Neural crest cell (in vitro differentiated cells): ENCODE measurements at places on chromosomes 6 and 20.

GRCh38 chr6:50116797-50117542 lies 67.2 kb upstream of the DEFB112 start:
- no peaks in the 10 kb centered on the region for H3K27me3 ChIP-seq
- H3K4me1 ChIP-seq: peaks cover 21% of the 10 kb centered on the region
- H3K4me3 ChIP-seq: no peak overlapping the region
- H3K27ac ChIP-seq: no peak overlapping the region
- no peaks in the 10 kb centered on the region for H3K36me3 ChIP-seq

- no peaks in the 10 kb centered on the region for H3K36me3 ChIP-seq
- no peaks in the 10 kb centered on the region for H3K4me1 ChIP-seq
Measured at GRCh38 chr6:160667639-160668481, 3.8 kb upstream of the LPA start.

DNA sequence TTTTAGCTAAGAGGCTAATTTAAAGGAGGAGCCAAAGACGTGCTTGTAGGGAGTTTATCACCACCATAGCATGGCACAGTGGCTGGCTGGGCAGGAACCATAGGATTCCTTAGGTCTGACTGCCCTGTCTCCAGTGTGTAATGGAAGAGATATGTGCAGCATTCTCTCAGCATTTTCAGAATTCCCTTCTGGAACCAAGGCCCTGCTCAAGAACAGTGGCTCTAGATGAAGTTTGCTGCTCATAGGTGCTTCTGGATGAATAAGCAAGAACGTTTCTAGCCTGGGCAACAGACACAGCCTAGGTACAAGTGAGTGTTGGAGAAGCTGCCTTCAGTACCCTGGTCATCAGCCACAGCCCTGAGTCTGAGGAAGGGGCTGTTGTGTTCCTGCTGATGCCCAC lies 69.1 kb downstream of the LCA5 start:
- no peaks in the 10 kb centered on the region for H3K27me3 ChIP-seq
- no peak overlapping the region for H3K4me3 ChIP-seq
- H3K27ac ChIP-seq: no peak overlapping the region
- no peak for DNase-seq
- H3K36me3 ChIP-seq: no peaks in the 10 kb centered on the region
- H3K4me1 ChIP-seq: peaks cover 7% of the 10 kb centered on the region

DNA sequence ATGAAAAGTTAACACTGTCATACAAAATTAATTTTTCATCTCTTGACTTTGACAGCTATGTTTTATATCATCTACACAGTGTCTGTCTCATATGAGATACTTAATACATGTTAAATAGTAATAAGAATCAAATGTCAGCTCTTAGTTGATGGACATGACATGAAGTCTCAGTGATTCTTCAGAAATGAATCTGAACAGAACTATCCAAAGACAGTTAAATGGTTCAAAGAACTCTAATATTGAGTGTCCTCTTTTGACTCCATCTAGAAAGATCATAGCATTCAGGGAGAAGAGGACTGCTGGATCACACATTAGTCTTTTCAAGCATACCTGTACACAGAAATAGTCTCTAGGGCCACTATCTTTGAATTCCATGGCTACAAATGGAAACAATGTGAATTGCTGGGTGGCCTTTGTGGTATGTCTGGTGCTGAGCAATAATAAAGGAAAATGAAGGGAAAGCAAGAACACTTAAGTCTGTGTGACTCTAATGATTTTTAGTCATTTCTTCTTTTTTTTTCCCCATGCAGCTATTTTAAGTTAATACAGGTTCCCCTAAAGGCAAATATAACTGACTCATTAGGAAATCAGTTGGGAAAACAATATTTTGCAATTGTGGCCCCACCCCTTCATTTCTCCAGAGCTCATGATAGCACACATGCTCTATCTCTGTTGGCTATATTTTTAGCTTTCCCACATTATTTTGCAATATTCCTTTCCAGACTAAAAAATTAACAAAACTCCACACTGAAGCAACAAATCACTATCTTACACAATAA lies 367.5 kb downstream of the GRIK2 start:
- no peaks in the 10 kb centered on the region for H3K27me3 ChIP-seq
- H3K4me3 ChIP-seq: no peak overlapping the region
- H3K27ac ChIP-seq: no peak overlapping the region
- H3K36me3 ChIP-seq: no peaks in the 10 kb centered on the region
- no peak for DNase-seq
- peaks cover 6% of the 10 kb centered on the region for H3K4me1 ChIP-seq

- no peaks in the 10 kb centered on the region for H3K27me3 ChIP-seq
- H3K4me3 ChIP-seq: no peak overlapping the region
- H3K27ac ChIP-seq: peak overlapping the region; percentile 90
Measured at GRCh38 chr6:150451807-150452427, 83.1 kb downstream of the IYD start.

GRCh38 chr20:45344168-45344860 lies 3.9 kb downstream of the SDC4 start:
- H3K36me3 ChIP-seq: no peaks in the 10 kb centered on the region
- H3K4me1 ChIP-seq: peaks cover 45% of the 10 kb centered on the region
- H3K27me3 ChIP-seq: peaks cover 9% of the 10 kb centered on the region
- H3K4me3 ChIP-seq: peak overlapping the region; percentile 41

- no peak overlapping the region for H3K4me3 ChIP-seq
- no peaks in the 10 kb centered on the region for H3K27me3 ChIP-seq
- H3K36me3 ChIP-seq: no peaks in the 10 kb centered on the region
- no peak overlapping the region for H3K27ac ChIP-seq
- H3K4me1 ChIP-seq: no peaks in the 10 kb centered on the region
Measured at GRCh38 chr6:111171577-111172400, 84.5 kb downstream of the SLC16A10 start.

DNA sequence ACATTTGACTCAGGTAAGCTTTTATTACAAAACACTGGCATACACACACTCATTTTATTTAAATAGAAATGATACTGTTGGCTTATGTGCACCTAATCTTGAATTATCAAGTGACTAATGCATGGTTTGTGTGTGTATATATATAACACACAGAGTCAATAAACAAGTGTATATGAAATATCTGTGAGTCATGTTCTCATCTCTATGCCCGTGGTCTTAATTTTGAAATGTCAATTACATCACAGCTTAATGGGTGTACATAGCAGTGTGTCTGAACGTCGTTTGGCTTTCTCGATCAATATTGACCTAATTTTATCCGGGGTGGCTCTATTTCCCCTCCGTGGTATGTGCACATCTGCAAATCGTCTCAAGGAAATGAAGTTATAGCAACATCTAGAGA lies 104.0 kb upstream of the ZFP64 start:
- H3K27me3 ChIP-seq: no peaks in the 10 kb centered on the region
- no peaks in the 10 kb centered on the region for H3K36me3 ChIP-seq
- no peak for DNase-seq
- H3K4me3 ChIP-seq: no peak overlapping the region
- peaks cover 9% of the 10 kb centered on the region for H3K4me1 ChIP-seq

DNA sequence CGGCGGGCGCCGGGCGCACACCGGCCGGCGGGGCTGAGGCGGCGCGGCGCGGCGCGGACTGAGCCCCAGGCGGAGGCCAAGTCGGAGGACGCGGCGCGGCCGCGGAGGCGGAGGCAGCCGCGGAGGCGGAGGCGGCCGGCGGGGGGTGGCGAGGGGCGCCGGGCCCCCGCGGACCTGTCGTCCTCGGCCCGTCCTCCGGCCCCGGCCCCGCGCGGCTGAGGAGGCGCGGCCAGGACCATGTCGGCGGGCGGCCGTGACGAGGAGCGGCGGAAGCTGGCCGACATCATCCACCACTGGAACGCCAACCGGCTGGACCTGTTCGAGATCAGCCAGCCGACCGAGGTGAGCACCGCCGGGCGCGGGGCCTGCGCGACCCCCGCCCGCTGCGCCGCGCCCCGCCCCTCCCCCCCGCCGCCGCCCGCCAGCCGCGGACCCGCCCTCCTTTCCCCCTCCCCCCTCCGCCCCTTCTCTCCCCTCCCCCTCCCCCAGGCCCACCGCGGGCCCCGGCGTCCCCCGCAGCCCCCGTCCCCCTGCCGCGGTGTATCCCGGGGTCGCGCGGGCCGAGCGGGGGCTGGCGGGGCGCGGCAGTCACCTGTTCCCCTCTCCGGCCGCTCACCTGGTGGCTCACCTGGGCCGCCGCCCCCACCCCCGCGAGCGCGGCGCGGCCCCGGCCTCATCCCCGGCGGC lies at the start of gene AFDN:
Gene AFDN (plus strand): TSS at position 16 of the 687 bp plus-strand sequence. CDS start 222 bp downstream, at position 238.
- H3K27me3 ChIP-seq: peaks cover 33% of the 10 kb centered on the region
- peak; percentile 39 for DNase-seq
- peak within 1 kb of the TSS; percentile 94 for H3K4me3 ChIP-seq

GRCh38 chr6:17027441-17027840 lies 74.4 kb upstream of the STMND1 start:
- no peak for DNase-seq
- no peaks in the 10 kb centered on the region for H3K4me1 ChIP-seq
- peaks cover 3% of the 10 kb centered on the region for H3K36me3 ChIP-seq
- no peaks in the 10 kb centered on the region for H3K27me3 ChIP-seq
- no peak overlapping the region for H3K27ac ChIP-seq
- H3K4me3 ChIP-seq: no peak overlapping the region

- no peak for DNase-seq
- no peaks in the 10 kb centered on the region for H3K36me3 ChIP-seq
- no peaks in the 10 kb centered on the region for H3K27me3 ChIP-seq
Measured at GRCh38 chr20:40875116-40876085, 153.2 kb upstream of the TOP1 start.

GRCh38 chr20:8722277-8722928 lies 346.5 kb upstream of the PLCB4 start:
- H3K27ac ChIP-seq: no peak overlapping the region
- H3K27me3 ChIP-seq: no peaks in the 10 kb centered on the region
- no peak overlapping the region for H3K4me3 ChIP-seq
- no peaks in the 10 kb centered on the region for H3K4me1 ChIP-seq
- peak; percentile 46 for DNase-seq
- no peaks in the 10 kb centered on the region for H3K36me3 ChIP-seq

GRCh38 chr6:124958759-124959354 lies 3.4 kb upstream of the RNF217 start:
- peak overlapping the region; percentile 25 for H3K4me3 ChIP-seq
- H3K4me1 ChIP-seq: peaks cover 15% of the 10 kb centered on the region
- H3K27ac ChIP-seq: no peak overlapping the region
- no peak for DNase-seq
- no peaks in the 10 kb centered on the region for H3K36me3 ChIP-seq
